ENCODE measurements at places on chromosomes 7 and 10.

DNA sequence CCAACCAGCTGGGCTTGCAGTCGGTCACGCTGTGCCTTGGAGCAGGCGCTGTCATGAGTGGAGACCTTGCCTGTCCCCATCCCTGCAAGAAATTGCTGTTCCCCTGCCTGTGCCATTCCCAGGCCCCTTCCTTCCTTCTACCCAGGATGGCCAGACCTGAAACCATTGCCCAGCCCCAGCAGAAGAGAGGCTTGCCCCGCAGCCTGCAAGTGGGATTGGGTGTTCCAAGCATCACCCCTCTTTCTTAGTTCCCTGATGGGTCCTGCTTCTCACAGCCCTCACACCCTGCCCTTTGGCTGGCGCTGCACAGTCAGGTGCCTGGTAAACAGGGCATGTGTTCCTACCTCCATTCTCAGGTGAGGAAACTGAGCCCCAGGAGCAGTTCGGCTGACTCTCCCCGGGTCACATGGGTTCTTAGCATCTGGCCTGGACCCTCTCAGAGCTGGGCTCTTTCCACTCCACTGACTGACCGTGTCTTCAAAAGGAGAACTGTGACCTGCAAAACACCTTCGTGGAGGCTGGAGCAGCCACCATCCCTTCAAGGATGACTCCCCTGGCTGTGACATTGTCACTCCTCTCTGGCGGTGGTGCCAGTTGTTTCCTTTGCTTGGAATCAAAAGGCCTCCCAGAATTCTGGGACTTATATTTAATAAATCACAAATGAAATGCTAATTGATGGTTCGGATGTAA is 41.9 kb upstream of the PDCD4 start:
- no peak for DNase-seq

GRCh38 chr7:141691961-141692360 is 10.0 kb downstream of the DENND11 start:
- DNase-seq: no peak

DNA sequence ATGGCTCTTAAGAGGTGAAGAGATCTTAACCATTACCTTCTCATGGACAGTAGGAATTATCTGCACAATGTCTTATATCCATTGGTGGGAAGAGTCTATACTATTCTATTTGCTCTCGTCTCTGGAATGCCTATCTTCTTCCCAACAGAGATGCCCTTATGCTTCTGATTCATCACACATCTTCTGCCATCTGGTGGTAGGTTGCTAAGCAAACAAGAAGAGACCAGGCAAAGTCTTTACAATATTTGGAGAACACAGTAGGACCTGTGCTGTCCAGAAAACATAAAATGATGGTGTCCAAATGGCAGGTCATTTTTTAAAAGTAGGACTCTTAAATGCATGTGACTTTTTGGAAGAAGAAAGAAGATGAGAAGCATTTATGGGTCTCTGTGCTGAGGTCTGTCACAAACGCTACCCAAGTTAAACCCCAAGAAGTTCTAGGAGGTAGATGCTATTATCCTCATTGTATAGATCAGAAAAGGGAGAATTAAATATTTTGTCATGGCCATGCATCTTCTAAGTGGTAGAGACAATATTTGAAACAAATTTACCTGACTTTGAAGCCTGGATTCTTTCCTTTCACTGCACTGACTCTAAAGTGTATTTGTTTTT is 67.8 kb upstream of the NXPH1 start:
- no peak for DNase-seq

GRCh38 chr7:130022115-130022514 is 29.1 kb downstream of the ZC3HC1 start:
- no peak for DNase-seq

DNA sequence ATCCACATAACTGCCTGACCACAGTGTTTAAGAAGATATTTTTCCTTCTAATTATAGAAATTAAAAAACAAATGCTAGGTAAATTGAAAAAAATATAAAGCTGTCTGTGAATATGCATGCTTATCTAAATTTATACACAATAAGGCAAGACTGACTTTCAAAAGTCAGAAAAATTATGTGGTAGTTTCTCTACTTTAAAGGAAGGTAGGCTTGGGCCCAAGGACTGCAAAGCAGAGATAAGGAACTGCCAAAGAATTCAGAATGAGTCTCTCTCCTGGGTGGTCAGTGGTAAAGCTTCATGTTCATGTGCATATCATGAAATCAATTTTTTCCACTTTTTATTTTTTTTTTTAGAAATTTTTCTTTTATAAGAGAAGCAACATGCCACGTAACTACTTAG is 998.6 kb downstream of the REEP3 start:
- no peak for DNase-seq

- no peak for DNase-seq
Measured at GRCh38 chr7:137839903-137840779, 6.6 kb downstream of the DGKI start.

- DNase-seq: no peak
Measured at GRCh38 chr10:126166797-126167196, 221.5 kb downstream of the ADAM12 start.

DNA sequence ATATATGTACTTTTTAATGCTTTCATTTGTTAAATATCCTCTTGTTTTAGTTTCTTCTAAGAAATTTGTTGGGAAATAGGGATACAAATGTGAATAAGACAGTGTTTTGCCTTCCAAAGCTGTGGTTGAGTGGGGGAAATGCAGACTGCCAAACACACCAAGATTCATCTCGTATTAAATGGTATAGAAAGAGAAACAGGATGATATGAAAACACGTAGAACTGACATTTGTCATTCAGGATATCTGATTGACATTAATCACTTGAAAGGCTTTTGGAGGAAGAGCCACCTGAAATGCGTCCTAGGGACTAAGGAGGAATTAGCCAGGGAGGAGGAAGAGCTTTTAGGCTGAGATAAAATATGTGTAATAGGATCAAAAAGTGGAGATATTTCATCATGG is 287.4 kb upstream of the SEMA3C start:
- DNase-seq: no peak

DNA sequence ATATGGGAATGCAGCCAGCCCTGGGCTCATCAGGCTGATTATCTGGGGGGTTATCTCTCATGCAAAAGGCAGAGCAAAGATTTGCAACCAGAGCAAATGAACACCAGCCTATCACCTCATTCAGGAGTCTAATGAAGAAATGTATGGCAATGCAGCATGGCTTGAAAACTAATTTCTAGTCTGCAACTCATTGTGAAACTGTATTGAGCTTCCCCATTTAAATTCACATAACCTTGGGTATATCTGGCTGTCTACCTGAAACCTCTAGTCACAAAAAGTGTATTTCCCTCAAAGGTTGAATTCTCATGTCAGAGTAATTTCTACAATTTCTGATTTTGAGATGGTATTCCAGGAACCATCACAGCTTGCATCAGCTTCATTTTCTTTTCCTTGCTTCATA is 240.0 kb downstream of the SDHAF3 start:
- no peak for DNase-seq

- DNase-seq: no peak
Measured at GRCh38 chr7:17523813-17524739, 225.6 kb downstream of the AHR start.

DNA sequence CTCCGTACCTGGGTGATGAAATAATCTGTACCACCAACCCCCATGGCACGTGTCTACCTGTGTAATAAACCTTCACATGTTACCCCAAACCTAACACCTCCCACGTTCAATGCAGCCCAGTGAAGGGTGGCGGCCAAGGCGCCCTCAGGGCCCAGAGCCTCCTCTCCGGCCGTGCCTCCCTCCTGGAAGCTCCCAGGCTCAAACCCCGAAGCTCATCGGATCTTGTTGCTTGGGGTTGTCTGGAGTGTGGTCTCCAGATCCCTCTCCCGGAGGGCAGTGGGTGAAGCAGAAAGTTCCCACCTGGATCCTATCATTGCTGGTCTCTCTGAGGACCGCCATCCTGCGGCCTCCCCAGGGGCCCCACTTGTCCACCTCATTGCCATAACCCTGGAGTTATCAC is 9.4 kb upstream of the KNDC1 start:
- no peak for DNase-seq

All from left renal pelvis (tissue), 4 donors.